ENCODE measurements at places on chromosomes 6 and 20. TPM values are rescaled to one million over a fixed set of nuclear protein-coding genes. Genes with fewer than 3 reads are reported as not detected.

BPI gene
- not detected for total RNA-seq

GRCh38 chr20:34892671-34893070 is 16.3 kb downstream of the ACSS2 start:
- DNase-seq, result no peak

DNA sequence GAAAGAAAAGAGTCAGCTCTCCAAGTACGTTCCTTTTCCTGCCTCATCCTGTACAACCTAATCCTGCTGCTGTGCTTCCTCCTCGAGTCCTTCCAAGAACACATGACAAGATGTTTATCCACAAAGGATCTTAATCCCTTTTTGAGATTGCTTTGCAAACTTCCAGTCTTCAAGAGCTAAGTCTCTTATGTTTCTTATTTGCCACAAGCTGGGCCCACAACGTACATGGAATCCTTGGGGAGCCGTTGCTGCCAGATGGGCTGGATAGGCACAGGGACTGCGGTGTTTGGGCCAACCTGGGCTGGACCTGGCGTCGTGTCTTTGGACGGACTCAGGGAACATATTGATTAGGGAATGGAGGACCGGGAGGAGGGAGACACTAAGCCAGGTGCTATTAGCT is 79.7 kb upstream of the AFDN start:
- DNase-seq, result no peak

PCSK2 gene
- total RNA-seq, result not detected

FLOT1 gene
- total RNA-seq, result 207 TPM

DNA sequence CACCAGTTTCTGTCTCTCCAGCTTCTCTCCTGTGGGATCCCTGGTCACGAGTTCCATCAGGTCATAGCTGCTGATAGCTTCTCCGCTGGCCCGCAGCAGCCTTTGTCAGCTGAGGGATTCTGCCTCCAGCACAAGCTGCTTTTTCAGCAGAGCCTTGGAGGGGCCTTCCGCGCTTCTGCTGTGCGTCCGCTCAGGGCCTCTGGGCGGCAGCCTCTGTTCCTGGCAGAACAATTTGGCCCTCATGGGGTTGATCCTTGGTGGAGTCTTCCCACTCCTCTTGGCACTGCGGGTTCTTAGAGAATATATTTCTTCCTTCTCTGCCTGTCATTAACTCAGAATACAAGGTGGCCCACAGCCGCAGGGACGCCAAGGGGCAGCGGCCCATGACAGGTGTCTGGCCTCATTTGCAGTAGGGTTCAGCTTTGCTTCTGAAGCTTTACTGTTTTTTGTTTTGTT is 158.8 kb downstream of the DTNBP1 start:
- DNase-seq, result no peak

POU5F1 gene
- 0.63 TPM for total RNA-seq

- no peak for DNase-seq
Measured at GRCh38 chr6:36660771-36661471, 17.6 kb upstream of the CDKN1A start.

DOP1A gene
- 14.4 TPM for total RNA-seq

NAPB gene
- 14.2 TPM for total RNA-seq

- no peak for DNase-seq
Measured at GRCh38 chr6:91926827-91927226, 1340.0 kb upstream of the MAP3K7 start.

- DNase-seq, result peak; percentile 86
Measured at GRCh38 chr6:161434921-161435747, 161.3 kb upstream of the AGPAT4 start.

GRCh38 chr20:51043811-51044210 is 20.9 kb upstream of the KCNG1 start:
- DNase-seq, result peak; percentile 43

DNA sequence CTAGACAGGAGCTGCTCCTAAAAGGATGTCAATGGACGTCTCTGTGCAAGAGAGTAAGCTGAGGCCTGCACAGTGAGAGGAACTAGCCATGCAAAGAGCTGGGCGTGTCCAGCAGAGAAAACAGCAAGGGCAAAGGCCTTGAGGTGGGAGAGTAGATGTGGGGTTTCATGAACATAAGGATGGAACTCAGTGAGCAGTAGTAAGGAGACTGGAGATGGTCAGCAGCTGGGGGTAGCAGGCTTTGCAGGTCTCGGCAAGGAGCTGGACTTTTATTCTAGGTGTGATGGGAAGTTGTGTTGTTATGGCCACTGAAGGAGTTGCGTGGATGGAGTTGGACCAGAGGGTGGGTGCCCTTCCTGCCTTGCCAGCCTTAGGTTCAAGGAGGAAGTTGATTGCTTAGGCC is 90.7 kb upstream of the SIRPA start:
- DNase-seq, result no peak

- DNase-seq, result no peak
Measured at GRCh38 chr20:61310954-61311353, 58.9 kb downstream of the CDH4 start.

Measured in LHCN-M2 (cell line).